ENCODE measurements at places on chromosomes 12 and 14. TPM values are rescaled to one million over a fixed set of nuclear protein-coding genes. Genes with fewer than 3 reads are reported as not detected.

Gene DLK1
- total RNA-seq = 5.1 TPM

Gene SERPINA12
- not detected for total RNA-seq

Gene CDK2
- total RNA-seq = 8.8 TPM

Gene AJUBA
- total RNA-seq = 3.0 TPM

Gene CARMIL3
- total RNA-seq = not detected

Gene FOXN4
- not detected for total RNA-seq

Gene CCDC38
- total RNA-seq = not detected
